Fibroblast of skin of right biceps (primary cell): ENCODE measurements at places on chromosomes 1 and 21.
A peak's percentile ranks its signal among the peaks of the same experiment; 100 is the strongest.

DNA sequence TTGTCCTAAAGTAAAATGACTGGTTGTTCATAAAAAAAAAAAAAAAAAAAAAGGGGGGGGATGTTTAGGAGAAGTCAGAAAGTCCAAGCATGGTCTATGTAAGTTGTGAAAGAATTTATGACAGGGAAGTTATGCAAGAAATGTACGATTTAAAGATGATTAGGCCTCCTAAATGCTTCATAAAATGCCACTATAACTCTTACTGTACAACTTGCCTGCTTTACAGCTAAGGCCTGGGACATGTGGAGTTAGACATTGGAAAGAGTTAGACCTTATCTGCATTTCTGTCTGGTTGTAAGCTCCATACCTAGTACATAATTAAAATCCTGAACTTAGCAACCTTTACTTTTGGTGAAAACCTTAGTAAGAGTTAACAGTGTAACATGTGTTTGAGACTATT, 150.0 kb downstream of the TPR start:
- peak; percentile 46 for DNase-seq

DNA sequence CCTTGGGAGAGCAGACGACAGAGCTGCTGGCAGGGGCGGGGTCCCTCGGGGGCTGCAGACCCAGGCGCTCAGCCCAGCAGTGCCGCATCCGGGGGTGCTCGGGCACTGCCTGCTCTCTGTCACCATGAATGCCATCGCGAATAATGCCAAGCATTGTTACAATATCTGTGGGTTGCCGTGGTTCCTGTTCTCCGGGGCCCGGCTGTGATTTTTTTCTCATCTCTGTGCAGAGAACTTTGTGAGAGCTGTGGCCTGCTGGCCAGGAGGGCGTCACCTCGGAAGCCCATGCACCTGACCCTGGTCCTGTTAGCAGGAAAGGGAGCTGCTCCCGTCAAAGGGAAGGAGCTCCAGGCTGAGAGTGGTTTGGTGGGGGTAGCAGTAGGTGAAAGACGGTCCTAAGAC, 70.4 kb downstream of the PRDM16 start:
- DNase-seq, result no peak

GRCh38 chr1:223849352-223850254, 3.9 kb upstream of the TP53BP2 start:
- DNase-seq, result no peak

DNA sequence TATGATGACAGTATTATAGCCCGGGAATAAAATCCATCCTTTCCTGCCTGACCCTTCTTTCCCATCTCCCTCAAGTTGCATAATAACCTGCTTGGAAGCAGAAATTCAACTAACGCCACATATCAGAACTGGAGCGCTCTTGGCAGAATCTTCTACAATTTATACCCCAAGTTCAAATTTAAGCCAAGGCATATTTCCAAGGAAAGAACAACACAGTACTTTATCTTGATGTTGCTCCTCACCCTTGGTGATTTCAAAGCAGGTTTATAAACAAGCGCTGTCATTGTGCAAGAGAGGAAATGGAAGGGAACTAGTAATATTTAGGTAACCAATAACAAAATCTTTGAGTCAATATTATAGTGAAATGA, 38.0 kb upstream of the PTGFRN start:
- no peak for DNase-seq

GRCh38 chr1:25985171-25985570, 12.7 kb downstream of the PAFAH2 start:
- no peak for DNase-seq

DNA sequence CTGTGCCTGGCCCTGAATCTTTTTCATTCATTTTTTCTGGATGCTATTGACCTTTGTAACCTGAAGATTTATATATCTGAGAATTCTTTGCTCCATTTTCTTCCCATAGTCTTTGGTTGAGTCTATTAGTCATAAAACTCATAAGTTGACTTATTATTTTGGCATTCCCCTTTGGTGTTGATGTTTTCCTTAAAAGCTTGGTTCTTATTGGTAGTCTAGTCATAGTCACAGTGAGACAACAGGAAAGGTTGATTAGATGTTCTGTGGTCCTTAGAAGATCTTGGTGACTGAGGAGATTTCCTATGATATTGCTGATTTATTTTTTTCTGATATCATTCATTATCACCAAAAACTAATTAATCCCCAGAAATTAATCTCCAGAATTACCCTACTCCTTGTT, 86.2 kb downstream of the PTPRC start:
- DNase-seq, result no peak

GRCh38 chr21:14737922-14738321, 191.8 kb upstream of the SAMSN1 start:
- peak; percentile 36 for DNase-seq

GRCh38 chr1:107358619-107359327, 217.9 kb downstream of the NTNG1 start:
- DNase-seq, result no peak

- DNase-seq, result peak; percentile 60
Measured at GRCh38 chr1:170967042-170967910, 31.9 kb downstream of the MROH9 start.

DNA sequence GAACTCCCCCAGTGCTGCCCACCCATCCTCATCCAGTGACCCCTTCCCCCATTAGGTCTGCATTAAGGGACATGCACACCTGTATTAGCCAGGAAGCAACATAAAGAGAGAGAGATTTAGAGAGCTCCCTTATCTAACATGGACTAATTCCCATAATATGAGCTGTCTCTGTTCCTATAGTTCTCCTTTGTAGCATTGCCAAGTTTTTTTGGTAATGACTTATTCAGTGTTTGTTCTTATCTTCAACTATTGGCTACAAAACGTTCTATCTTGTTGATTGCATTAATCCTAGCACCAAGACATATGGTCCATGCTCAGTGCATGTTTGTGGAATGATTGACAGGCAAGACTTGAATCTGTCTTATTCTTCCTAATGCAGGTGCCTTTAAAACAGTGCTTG, 264.0 kb downstream of the ADGRL2 start:
- no peak for DNase-seq

- peak; percentile 49 for DNase-seq
Measured at GRCh38 chr1:160127865-160128523, 12.4 kb downstream of the ATP1A2 start.

DNA sequence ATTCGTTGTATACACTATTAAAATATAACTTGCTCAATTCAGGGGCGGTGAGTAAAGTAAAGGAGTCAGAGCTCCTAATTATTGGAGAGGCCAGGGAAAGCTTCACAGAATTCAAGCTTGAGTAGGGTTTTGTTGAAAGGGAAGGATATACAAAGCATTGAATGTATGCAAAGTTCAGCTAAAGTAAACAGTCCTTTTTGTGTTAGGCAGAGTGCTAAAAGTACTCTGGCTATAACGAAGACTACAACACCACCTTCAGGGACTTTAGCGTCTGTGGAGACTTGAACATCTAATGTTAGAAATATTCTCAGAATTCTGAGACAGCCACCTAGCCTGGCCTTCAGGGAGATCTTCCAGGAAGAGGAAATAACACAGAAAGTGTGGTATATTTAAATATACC, 1.1 kb downstream of the FALEC start:
- DNase-seq, result no peak

DNA sequence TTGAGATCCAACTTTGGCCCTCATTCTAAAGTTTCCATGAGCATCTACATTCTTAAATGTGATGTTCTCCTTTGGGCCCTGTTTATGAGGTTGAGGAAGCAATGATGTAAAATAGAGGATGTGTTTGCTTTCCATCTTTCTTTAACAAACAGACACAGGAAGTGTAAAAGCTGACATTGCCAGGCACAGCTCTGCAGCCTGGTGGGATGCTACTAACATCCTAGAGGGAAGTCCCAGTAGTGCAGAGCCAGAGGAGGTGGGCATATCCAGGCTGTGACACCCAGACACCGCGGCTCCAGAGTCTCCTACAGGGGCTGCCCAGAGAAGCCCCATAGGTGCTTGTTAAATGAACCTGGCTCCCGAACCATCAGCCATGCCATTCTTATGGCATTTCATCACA, 16.2 kb downstream of the OLFML2B start:
- no peak for DNase-seq

DNA sequence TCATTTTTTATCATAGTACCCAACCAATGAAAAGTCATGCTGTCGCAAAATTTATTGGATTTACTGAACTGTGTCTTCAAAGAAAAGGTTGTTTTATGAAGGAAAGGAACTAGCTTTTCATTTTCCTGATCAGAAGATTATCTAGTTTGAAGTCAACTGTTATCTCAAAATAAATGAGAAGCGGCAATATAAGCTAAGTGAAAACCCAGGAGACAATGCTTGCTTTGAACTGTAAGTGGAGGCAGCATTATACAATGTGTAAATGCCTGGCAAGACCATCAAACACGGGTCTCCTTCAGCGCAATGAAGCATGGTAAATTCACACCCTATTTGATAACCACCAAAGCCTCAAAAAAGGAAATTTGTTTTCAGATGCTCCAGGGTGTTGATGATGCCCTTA, 134.4 kb upstream of the PTBP2 start:
- no peak for DNase-seq

GRCh38 chr1:215845234-215845891, 278.3 kb downstream of the KCTD3 start:
- peak; percentile 92 for DNase-seq
